Progenitor cell of endocrine pancreas (in vitro differentiated cells): ENCODE measurements at places on chromosomes 12 and 14.

DNA sequence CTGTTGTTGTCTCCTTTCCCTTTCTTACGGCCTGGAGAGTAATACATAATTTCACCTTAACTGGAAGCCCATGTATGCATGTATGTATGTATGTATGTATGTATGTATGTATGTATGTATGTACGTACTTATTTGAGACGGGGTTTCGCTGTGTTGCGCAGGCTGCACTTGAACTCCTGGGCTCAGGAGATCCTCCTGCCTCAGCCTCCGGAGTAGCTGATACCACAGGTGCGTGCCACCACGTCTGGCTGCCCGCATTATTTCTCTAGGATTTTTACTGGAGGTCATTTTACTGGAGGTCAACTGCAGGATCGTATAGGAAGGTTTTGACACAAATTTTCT is 644 bp upstream of the OS9 start:
- no peak for DNase-seq

- no peak for DNase-seq
Measured at GRCh38 chr12:127613056-127613455, 653.9 kb upstream of the TMEM132C start.

GRCh38 chr14:85471744-85472143 is 58.2 kb upstream of the FLRT2 start:
- no peak for DNase-seq

- peak; percentile 26 for DNase-seq
Measured at GRCh38 chr12:53287741-53288216, 7.6 kb upstream of the PFDN5 start.

DNA sequence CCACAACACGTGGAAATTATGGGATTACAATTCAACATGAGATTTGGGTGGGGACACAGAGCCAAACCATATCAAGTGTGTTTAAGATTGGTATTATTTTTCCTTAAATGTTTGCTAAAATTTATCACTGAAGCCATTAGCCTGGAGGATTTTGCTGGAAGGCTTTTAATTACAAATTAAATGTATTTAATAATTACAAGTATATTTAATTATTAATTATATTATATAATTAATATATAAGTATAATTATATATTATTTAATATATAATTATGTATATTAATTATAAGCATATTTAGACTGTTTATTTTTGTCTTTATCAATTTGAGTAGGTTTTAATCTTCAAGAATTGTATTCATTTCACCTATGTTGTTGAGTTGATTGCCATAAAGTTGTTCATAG is 427.4 kb upstream of the FLRT2 start:
- DNase-seq: no peak

DNA sequence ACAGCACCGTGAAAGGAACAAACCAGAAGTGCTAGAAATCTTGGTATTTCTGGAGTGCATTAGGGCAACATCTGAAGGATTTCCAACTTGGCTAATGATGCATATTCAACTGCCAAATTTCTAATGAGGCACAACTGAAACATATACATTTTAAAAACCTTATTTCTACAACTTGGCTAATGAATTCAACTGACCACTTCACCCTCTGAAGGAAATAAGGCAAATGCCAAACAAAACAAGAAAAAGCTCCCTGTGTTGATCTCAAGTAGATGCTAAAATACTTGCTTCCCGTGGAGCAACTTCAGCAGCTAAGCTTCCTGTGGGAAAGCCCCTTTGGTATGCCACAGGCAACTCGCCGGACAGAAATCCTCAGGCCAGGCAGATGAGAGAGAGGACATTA is 167.1 kb downstream of the TTC7B start:
- DNase-seq: no peak

GRCh38 chr14:76828339-76829012 is 2.3 kb downstream of the LRRC74A start:
- DNase-seq: peak; percentile 24

DNA sequence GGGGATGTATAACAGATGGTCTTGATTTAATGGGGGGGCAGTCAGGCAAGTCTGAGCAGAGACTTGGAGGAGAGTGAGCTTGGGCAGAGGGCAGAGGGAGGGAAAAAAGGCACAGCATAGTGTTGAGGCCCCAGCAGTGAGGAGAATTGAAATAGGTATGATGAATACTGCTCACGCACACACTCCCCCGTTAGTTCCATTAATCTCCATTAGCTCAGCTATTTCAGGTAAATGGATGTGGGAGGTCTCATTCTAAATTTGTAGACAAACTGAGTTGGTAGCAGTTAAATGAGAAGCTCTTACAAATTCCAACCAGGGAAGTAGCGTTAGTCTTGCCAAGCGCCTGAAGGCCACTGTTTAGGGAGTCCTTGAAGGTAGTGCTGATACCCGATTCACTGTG is 66.7 kb upstream of the STON2 start:
- no peak for DNase-seq

DNA sequence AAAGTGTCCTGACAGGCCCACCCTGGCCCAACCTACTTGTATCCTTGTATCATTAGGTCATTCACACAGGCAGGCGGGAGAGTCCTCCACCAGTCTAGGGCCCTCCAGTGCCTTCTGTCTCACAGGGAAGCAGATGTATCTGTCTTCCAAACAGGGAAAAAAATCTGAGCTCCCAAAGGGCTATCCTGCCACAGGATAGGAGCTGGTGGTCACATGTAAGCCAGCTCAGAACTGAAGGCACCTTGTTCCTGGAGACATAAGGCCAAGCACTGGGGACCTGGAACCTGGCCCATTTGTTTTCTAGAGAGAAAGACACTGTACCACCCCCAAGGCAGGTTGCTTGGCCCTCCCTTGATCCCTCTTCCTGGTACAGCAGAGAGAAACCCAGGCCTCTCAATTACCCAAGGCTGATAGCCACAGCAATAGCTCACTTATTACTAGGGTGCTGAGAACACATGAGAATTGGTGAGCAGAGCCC is 19.4 kb upstream of the PLEKHH1 start:
- DNase-seq: no peak

DNA sequence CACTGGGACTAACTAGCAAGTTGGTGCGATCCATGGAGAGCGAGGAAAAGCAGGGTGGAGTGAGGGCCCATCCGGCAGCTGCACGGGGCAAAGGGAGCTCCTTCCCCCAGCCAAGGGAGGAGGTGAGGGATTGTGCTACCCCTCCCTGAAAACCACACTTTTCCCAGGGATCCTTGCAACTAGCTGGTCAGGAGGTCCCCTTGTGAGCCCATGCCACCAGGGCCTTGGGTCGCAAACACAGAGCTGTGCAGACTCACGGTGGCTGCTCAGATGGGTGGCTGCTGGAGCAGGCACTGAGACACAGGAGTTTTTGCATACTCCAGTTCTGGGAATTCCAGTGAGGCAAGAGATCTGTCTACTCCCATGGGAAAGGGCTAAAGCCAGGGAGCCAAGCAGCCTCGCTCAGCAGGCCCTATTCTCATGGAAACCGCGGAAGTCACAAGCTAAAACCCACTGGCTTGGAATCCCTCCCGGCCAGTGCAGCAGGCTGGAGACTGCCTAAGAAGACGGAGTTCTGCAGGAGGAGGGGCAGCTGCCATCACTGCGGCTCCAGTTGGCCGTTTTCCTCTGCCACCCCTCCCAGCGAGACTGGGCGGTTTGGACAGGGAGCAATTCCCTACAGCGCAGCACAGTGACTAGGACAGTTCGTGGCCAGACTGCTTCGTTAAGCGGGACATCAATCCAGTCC is 10.9 kb upstream of the ZNF705A start:
- no peak for DNase-seq

DNA sequence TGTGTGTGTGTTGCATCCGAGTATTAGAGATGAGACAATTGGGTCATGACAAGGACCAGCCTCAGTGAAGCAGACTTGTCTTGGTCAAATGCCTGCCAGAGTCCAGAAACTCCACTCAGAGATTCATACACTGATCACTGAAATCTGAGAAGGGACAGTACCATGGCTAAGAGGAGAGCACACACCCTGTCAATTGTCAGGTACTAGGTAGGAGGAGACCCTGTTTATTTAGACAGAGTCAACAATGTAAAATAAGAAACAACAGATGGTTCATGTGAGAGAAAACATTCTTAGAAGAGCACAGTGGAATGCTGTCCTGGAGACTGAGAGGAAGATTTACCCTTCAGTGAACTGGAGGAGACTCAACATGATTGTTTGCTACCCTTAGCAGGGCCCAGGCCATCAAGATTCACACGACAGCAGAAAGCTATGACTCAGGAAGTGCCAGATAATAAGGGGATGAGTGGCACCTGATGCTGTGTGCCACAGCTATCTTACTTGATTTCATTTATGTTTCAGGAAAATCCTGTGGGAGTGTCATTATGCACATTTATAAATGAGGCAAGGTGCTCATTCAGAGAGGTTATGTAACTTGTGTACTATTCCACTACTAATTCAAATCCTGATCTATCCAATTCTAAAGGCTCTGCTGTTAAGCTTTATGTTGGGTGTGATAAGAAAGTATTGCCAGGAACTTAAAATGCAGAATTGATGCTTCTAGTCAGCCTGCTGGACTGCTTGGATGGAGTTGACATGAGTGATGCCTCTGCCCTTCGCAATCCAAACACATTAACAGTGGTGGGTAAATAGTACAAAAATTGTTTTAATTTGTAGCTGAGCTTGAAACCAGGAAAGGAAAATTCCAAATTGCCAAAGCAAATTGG is 136.6 kb upstream of the NEDD1 start:
- no peak for DNase-seq

- no peak for DNase-seq
Measured at GRCh38 chr12:129903956-129904829, at the start of gene TMEM132D. Gene TMEM132D, minus strand, starts transcription at chr12:129904025.

DNA sequence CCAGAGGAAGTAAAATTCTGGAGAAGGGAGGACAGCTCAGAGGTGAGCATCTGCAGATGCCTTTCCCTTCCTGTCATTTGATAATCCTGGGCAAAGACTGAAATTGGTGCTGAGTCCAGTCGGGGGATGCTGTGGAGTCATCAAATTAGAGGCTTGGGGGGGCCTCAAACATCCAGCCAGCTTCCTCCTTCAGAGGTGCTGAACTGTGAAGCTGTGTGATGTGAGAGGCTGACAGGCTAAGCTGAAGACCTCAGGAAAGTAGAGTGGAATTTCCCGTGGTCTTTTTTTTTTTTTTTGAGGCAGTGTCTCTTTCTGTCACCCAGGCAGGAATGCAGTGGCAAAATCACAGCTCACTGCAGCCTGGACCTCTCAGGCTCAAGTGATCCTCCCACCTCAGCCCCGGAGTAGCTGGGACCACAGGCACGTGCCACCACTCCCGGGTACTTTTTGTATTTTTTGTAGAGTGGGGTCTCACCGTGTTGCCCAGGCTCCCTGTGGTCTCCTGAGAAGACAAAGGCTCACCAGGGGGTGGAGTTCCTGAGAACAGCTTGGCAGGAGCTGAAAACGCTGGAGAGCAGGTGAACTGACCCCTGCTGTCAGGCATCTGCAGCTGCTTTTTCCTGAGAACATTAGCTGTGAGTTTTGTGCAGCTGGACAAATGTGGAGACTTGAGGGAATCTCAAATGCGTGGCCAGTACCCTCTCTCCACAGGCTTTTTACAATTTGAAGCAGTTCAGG is 6.1 kb upstream of the TCL1B start:
- peak; percentile 40 for DNase-seq

- DNase-seq: no peak
Measured at GRCh38 chr14:32622742-32623141, 293.6 kb downstream of the AKAP6 start.

GRCh38 chr12:807041-807735 is 54.8 kb downstream of the WNK1 start:
- no peak for DNase-seq

DNA sequence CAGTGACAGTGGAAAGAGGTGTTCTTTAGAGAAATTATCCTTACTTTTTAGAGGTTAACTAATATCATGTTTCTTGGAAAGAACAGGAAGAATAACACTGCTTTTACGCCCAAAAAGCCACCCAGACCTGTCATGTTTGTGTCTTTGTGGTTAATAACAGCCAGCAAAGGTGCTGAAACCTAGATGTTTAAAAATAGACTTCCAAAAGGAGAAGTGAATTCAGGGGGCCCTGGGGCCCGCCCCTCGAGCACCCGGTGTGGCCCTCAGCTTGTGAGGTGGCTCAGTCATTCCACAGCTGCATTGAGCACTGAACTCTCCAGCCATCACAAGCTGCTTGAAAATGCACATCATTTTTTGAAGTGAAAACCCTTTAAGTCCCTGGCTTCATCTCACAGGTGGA is 20.8 kb upstream of the AMN start:
- no peak for DNase-seq

DNA sequence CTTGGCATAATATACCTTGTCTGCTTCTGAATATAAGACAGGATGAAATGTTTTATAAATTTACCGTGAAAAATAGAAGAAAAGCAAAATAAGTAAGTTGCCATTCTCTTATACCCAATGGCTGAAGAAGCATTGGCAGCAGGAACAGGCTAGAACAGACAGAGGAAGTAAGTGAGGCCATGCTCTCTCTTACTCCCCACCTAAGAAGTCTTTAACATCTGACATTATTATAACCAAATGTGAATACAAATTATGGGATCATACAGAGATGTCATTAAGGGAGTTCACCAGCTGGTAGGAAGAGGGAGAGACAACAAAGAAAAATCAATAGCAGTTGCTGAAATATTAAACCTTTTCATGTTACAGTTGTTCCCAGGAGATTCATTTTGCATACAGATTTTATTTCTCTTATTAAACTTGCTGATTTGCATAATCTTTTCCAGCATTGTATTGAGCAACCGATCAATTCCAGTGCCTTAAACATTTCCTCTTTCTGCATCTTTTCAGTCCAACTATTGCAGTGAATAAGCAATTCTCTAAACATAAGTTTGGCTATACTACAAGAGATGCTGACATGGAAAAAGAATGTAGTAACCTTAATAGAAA is 270.6 kb downstream of the SLC6A15 start:
- DNase-seq: no peak

DNA sequence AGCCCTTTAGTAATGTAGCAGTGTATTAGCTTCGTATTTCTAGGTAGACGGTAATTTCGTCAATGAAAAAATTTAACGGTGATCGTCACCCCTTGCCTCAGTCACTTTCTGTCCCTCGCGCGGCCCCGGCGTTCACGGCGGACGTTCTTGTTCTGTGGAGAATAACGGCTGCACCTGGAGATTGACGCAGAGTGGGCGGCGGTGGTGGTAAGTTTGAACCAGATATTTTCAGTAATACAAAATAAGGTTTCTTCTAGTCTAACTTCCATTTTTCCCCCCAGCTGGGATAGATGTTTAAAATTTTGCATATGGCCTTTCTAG is 341 bp downstream of the ZNF10 start:
- peak; percentile 14 for DNase-seq

DNA sequence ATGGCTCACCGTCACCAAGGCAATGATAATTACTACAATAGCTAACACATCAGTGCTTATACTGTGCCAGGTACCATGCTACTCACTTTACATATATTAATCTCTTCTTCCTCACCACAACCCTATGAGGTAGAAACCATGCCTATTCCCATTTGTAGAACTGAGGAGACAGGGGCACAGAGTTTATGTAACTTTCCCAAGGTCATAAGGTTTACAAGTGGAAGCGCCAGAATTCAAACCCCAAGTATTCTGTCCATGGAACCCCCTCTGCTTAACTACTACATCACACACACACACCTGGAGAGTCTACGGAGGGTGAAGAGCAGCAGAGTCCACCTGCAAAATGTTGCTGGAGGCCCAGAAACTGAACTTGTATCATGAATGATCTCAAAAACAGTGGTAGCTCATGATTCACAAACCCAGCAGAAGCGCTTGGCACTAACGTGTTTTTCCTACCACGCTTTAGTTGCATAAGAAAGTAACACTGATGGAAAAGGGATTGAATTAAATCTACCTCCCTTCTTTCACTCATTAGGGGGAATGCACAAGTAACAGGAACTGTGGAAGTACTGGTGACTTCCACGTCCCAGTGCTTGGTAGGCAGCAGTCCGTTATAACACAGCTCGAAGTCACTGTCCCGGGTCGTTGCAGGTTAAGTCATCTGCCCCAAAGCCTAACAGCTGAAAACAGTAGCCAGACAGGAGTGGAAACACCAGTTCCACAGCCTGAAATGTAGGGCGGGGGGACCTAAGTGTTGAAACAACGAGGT is 2.0 kb downstream of the ITPR2 start:
- DNase-seq: no peak
